Dorsolateral prefrontal cortex (tissue), 122 donors: ENCODE measurements at places on chromosomes 7 and 10.
A peak's percentile ranks its signal among the peaks of the same experiment; 100 is the strongest.

GRCh38 chr7:98795741-98796493 lies 73.9 kb downstream of the TMEM130 start:
- DNase-seq: no peak

GRCh38 chr7:90536449-90536848 lies 59.7 kb upstream of the CDK14 start:
- DNase-seq: no peak

DNA sequence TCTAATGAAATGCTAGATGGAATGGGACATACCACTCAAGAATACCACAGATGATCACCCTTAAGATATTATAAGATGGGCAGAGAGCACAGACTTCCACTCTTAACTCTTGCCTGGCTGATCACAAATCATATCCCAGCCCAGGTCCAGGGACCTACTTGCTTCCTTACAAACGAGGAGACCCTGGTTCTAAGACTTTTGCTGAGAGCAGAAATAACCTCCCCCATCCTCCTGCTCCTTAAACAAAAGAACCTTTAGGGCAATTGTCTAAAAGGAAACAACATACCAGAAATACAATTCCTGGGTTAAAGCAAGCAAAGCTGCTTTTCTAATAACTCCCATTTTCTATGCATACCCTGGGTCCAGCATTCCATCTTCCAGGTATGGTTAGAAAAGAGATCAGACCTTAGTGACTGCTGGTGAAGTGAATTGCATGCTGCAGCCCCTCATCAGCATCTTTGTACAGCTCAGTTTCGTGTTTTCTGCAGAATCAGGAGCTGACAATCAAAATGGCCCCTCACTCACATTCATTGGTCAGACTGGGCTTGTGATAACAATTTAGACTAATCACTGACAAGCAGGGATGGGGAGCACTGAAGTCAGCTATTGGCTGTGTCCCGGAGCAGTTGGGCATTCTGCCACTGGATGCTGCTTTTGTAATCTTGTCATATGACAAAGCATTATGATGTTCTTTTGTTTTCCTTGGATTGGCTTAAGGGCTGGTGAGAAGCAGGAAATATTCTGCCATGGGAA lies 14.6 kb downstream of the IFIT3 start:
- peak; percentile 91 for DNase-seq

GRCh38 chr7:67913604-67914003 lies 917.0 kb downstream of the TYW1 start:
- DNase-seq: no peak

GRCh38 chr10:96395931-96396877 lies 37.4 kb upstream of the OPALIN start:
- DNase-seq: peak; percentile 77

DNA sequence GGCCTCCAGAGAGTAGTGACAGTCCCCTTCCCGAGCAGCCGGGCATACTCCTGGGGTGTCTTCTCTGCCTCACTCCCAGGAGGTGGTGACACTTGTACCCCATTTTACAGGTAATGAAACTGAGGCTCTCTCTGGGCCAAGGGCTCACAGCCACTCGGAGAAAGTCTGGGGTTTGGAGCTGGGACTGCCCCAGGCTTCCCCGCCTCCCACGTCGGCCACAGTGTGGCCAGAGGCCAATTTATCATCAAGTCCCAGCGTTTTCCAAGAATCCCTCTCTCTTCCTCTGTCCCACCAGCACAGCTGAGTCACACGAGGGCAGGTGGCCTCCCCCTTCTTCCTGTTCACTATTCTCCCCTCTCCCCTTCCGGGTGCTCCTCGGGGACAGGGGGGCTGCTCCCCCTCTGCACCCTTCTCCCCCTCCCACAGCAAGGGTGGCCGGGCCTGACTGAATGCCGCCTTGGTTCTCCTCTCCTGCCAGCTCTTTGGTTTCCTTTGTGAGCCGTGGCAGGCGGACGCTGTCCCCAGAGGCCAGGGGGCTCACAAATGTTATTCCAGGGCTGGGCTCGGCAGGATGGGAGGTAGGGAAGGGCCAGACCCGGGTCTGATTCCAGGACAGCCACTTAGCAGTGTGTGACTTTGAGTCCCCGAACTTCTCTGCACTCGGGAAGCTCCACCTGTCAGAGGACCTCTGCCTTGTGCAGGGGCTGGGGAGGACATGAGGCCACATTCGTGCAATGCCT lies 17.7 kb downstream of the CLIP2 start:
- peak; percentile 69 for DNase-seq

GRCh38 chr7:117095055-117095454 lies 141.8 kb downstream of the ST7 start:
- DNase-seq: no peak

- no peak for DNase-seq
These were observed 12.6 kb downstream of the TBATA start for GRCh38 chr10:70772627-70773026.

DNA sequence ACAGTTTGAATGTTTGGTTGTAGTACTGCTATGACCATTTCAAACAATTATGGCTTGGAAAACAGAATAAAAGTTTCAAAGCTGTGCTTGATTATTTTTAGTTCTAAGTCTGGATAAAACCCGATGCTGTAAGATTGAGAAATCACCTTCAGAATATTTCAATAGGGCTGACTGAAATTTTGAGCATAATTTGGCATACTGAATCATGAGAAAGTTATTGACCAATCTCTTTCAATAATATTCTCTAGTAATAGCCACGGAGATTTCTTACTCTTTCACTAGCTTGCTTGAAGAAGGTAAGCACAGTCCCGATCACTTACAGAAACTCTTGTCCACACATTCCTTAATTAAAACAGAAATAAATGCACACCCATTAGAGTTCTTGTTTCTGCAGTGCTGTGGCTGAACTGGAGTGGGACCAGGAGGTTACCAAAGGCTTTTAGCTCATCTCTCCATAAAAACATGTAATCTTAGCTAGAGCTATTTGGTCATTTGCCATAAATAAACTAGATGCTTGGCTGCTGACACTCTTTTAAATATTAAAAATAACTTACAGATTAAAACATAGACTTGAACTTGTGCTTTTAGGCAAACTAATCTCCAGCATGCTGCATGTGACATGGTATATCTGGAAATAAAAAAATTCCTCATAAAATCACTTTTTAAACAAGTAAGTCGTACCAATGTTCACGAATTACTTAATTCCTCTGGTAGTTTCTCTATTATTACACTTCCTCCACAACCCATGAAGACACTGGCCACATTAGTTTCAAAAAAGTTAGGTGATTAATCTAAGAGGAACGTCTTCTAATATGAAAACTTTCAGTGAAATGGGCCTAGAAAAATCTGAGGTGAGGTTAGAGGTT lies 97.8 kb downstream of the AGMO start:
- no peak for DNase-seq

DNA sequence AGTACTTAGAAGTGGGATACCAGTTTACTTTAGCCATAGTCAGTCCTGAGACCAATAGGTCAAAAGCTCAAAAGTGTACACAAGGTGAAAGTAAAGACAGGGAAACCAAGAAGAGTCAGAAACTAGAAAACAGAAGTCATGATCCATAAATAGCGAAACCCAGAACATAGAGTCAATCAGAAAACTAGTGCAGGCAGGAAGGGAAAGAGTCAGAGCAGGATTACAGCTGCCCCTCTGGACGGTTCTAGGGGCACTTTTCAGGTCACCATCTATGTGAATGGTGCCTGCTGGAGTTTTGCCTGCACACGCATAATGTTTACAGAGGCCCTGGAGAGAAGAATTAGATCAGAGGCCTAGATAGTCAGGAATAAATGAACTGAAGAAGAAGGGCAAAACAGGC lies 22.4 kb upstream of the DMTF1 start:
- no peak for DNase-seq

DNA sequence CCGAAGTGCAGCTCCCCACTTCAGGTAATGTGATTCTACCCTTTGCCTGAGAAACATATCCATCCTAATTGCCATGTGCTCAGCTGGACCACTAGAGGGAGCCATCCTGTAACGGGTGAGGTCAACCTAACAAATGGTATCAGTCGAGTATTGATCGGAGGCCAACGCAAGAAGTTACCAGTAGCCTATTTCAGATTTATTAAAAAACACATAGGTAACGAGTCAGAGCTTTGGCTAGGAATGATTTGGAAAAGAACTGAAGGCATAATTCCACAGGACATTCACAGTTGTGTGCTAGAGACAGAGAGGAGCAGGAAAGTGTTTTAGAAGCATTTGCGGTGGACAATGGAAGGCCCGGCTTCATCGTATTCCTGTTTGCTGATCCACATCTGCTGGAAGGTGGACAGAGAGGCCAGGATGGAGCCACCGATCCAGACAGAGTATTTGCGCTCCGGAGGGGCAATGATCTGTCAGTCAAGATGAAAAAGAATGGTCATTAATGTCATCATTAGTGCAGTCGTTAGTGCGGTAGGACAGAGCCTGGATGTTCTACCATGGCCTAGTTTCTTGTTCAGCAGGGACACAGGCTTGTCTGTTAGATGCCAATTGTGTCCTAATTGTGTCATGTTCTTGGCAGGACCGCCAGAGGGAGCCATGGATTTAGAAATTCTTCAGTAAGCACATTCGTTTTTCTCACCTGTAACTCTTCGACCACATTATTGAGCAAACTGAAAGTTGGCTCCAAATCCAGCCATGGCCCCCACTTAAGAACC lies 17.5 kb downstream of the ACTA2 start:
- peak; percentile 83 for DNase-seq

DNA sequence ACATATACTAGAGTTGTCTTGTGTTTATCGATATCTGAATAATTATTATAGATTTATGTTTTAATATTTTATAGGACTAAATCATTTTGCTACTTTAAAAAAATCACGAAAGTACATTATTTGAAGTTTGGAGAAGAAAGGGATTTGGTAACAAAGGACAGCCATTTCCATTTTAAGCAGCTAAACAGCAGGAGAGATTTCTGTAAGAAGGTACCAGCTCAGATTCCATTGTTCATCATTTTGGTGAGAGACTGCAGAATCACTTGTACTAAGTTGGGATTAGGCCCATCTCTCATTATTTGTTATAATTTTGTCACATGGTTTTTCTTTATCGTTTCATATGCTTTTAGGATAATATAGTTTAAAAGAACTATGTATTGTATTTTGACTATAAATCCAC lies 46.7 kb downstream of the PALS2 start:
- DNase-seq: no peak

DNA sequence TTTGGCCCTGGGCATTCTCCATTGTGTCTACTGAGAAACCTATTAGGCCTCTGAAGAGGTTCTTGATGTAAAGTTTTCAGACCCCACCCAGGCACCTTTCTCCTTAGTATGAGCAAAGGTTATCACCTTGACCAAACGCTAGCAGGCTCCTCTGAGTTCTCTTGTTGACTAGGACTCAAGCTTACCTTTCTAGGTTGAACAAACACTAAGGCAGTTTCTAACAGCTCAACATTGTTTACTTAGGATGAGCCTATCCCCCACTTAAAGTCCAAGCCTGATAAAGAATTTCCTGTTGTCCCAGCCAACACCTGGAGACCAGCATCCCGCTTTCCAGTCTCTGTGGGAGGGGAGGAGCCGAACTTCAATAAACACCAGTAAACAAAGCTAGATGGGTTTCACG lies 26.3 kb upstream of the ITGB8 start:
- DNase-seq: no peak

GRCh38 chr10:72011976-72012512 lies 47.8 kb downstream of the CHST3 start:
- DNase-seq: no peak

DNA sequence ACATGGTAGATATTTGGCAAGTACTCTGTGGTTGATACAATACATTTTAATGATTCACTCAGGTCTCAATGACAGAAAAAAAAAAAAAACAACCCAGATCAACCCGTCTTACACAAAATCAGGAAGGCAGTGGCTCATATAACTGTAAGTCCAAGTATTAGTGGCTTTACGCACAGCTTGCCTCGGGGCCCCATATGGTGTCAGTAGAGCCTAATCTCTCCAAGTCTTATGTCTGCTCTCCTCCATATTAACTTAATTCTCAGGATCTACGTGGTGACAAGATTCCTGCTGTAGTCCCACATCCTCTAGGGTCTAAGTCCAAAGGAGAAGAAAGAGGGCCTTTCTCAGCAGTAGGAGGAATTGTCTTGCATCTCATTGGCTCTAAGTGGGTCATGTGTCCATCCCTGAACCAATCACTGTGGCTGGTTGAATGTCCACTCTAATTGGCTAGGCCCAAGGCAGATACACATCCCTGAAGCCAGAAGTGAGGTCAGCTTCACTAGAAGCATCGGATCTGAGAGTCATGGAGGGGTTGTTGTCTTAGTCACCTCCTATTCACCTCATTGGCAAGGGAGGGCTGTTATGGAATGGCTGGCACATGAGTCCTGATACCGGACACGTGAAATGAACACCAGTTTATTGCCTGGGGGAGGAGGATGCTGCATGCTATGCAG lies 20.5 kb upstream of the PLPP4 start:
- no peak for DNase-seq

DNA sequence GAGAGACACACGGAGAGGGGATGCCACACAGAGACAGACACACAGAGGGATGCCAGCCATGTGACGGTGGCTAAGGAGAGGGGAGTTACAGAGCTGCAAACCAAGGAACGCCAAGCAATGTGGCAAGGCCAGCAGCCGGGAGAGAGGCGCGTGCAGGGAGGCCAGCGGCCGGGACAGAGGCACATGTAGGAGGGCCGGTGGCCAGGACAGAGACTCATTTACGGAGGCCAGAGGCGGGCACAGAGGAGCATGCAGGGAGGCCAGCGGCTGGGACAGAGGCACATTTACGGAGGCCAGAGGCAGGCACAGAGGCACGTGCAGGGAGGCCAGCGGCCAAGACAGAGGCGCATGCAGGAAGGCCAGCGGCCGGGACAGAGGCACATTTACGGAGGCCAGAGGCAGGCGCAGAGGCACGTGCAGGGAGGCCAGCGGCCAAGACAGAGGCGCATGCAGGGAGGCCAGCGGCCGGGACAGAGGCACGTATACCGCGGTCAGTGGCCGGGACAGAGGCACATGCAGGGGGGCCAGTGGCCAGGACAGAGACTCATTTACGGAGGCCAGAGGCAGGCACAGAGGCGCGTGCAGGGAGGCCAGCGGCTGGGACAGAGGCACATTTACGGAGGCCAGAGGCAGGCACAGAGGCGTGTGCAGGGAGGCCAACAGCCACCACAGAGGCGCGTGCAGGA lies 40.4 kb downstream of the INSIG1 start:
- no peak for DNase-seq

GRCh38 chr7:3591944-3592343 lies 290.9 kb downstream of the SDK1 start:
- no peak for DNase-seq

GRCh38 chr10:43928425-43928968 lies 279.8 kb upstream of the ZNF32 start:
- DNase-seq: no peak

- no peak for DNase-seq
These were observed 143.7 kb upstream of the NRP1 start for GRCh38 chr10:33478089-33478674.
